ENCODE measurements at places on chromosomes 6 and 20.

DNA sequence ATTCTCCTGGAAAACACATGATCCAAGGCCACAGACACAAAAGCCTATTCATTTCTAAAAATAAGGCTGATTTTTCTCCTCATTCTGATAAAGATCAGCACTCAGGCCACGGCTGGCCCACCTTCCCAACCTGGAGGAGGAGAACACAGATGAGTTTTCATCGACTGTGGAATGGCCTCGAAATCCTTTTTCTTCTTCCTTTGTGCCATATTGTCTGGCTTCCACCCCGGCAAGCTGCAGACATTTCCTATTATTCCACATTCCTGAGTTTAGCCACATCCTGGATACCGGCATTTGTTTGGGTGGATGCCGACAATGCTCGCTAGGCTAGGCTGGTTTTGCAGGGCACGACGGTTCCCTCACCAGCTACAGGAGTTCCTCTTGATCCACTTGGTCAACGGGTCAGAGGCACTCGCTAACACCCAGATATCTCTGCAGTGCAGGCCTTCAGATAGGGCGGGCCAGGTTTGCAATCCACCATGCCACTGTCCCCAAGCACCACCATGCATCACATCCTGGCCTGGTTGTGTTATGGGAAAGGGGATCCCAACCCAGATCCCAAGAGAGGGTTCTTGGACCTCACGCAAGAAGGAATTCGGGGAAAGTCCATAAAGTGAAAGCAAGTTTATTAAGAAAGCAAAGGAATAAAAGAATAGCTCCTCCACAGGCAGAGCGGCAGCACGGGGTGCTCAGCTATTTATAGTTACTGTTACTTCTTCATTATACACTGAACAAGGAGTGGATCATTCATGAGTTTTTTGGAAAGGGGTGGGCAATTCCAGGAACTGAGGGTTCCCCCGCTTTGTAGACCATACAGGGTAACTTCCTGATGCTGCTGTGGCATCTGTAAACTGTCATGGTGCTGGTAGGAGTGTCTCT, 4.2 kb upstream of the CTSZ start:
- peak; percentile 96 for DNase-seq

DNA sequence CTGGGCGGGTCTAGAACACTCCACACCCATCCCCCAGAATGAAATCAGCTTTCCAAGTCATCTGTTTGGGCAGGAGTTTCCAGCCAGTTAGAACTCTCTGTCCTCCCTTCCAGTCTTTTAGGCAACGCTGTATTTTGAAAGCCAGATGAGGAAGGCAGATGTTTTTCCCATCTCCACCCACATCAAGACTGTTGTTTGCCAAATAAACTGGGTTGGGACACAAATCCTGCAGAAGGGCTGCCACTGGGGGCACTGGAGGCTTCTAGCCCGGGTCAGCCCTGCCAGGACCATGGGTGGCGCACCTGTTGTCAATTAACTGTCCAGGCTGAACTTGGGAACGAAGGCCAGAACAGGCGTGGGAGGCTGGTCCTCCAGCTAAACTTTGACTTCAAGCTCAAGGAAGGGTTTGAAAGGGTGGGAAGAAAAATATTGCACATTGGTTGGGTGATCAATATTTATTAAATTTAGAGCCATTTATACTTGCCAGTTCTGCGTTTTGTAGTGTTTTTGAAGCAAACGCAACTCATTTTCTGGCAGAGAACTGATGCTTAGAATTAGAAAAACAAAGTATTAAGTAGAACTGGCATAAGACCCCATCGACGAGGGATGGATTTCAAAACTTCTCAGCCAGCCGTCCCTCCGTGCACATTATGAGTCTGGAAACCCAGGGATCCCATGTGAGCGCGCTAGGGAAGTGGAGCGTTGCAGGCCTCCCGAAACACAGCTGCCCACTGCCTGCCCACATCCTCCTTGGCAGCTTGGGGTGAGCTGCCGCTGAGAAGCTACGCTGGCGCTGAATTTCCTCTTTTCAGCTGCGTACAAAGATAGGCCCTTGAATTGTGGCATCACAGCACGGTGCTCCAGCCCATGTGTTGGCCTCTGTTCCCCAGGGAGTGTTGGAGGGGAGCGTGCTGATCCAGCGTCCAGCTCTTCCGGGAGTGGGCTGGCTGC, 297.4 kb downstream of the QKI start:
- DNase-seq, result no peak

DNA sequence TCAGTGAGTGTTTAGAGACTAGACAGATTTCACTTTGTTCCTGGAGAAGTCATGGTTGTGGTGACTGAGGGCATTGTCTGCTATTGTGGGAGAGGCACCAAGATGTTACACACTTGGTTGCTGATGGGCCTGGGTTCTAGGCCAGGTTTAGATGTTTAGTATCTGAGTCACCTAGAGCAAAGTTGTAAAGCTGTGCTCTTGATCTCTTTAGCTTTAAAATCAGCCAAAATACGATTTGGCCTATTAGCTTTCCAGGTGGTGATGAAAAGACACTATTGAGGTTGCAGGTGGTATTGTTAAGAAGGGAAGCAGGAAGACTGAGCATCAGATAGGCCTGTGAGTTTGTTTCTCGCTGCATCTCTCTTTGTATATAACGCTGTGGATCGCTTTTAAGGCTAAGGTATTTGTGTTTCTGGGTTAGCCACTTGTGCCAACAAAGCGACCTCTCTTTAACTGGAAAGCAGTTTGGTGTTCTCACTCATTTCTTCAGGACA, 48.6 kb downstream of the FOXO3 start:
- no peak for DNase-seq

DNA sequence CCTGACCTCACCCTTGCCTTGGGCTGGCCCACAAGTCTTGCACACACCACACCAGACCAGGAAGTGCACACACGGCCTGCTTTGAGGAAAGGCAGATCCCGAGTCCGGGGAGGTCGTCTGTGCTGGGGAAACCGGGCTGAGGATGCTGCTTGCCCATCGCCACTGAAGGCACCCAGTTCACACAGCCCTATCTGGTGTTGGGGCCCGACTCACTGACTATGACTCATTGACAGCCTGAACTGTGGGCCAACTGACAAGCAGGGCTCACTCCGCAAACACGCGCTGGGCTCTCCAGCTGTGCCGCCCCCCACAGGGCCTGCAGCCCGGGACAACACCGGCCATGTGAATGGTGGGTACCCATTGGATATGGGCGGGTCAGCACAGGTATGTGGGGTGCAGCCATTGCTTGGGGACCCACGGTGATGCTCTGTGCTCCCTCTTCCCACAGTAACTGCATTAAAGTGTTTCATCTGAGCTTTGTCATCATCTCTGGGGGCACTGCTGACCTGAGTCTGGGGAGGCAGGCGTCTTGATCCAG, 1.6 kb downstream of the SAMD10 start:
- DNase-seq, result no peak

GRCh38 chr6:46715141-46715540, 20.0 kb downstream of the PLA2G7 start:
- DNase-seq, result no peak

DNA sequence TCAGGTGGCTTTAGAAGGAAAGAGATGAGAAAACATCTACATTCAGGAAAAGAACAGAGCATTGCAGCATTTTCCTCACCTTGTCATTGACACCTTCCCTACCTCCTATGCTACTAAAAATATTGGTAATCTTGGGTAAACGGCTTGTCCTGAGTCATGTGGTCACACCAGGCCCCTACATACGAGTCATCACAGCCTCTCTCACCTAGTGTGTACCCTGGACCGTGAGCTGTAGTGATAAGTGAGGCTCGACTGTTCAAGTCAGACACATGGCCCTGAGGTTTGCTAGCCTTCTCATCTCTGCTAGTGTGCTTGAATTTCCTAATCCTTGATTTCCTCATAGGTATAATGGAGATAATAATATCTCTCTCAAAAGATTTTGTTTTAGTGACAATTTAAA, 29.6 kb upstream of the TMEM244 start:
- DNase-seq, result peak; percentile 5

DNA sequence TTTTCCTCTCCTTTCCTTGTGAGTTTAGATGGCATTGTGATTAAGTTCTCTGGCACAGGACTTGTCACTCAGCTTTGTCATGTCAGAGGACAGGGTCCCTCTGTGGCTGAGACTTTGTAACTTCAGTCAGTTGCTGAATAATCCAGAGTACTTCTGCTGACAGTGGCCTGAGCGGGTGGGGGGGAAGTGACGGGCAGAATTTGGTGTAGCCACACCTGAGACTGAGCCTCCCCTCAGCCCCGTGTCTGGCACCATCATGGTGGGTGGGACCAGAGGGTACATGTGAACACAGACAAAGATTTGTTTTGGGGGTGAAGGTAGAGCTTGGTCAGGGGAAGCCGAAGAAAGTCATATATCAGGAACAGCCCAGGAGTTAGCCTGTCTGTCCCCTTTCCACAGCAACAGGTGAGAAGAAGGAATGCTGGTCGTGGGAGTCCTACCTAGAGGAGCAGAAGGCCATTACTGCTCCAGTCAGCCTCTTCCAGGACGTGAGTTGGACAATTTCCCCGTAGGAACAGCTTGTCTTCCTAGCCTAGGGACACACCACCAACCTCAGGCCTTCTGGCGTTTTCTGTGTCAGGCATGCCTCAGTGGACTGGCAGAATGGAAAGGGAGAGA, 20.9 kb downstream of the L3MBTL1 start:
- DNase-seq, result no peak

DNA sequence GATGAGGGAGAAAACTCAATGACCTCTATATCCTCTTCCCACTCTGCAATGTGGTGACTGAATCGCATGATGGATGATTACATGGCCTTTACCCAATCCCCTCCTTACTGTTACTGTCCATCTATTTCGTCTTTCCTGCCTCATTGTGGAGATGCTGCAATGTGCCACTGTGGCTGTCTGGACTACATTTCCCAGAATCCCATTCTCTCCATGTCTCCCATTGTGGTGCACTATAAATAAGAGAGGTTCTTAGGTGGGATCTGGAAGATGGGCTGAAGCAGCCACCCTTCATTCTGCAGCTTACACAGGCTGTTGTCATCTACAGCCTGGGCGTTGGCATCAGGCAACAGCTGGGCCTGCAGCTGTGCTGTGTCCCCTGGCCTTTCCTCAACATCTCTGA, 233.6 kb downstream of the PRKN start:
- DNase-seq, result no peak

- peak; percentile 68 for DNase-seq
Measured at GRCh38 chr20:31560094-31560745, 44.9 kb upstream of the ID1 start.

- no peak for DNase-seq
Measured at GRCh38 chr6:169415179-169415578, 161.5 kb upstream of the THBS2 start.

DNA sequence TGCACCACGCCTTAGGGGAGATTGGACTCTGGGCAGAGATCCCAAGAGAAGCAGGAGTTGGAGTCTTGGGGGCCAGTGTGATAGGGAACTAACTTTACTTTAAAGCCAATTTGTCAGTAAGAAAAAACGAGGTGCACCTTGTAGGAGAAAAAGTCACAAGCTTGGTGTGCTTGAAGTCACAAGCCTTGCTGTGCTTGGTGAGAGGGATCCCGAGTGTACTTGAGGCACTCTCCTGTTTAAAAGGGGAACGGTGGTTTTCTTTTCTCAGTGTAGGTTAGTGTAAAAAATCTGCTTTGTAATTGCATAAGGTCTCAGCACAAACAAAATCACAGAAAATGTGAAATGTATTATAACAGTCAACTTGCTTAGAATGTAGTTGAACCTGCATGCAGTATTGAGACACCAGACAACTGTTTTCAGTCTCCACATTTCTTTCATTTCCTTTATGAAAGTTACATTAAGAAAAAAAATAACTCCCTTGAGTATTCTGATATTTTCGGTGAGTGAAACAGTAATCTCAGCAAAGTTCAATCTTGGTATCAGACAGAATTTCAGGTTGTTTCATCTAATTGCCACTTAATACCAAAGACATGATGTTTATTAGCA, 111.1 kb upstream of the DUSP22 start:
- no peak for DNase-seq

DNA sequence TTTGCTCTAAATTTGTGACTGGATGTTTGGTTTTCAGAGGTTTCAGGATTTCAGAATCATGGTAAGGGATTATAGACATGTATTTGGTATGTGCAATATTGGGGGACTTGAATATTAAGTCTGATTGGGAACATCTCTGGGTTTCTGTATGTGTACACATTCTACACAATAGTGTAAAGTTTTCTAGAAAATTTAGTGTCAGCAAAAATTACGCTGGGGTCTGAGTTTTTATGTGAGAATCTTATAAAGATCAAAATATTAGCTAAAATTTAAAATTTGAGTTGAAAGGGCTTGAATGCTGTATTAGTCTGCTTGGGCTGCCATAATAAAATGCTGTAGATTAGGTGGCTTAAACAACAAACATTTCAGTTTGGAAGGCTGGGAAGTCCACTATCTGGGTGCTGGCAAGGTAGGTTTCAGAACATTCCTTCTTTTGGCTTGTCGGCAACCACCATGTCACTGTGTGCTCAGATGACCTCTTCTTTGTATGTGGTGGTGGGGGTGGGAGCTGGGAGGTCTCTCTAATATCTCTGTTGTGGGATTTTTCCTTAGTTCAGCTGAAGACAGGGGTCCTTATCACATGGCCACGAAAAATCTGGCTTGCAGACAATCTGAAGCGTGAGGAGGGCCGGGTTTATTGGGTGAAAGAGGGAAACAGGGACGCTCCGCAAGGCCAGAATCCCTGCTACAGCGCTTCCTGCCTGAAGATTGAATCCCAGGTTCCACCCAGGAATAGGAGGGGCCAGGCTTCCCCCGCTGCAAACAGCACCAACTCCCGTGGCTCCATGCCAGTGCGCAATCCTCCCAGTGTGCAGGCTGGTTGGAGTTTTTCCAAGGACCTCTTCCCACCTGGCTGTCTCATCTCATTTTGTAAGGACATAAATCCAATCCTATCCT, 299.7 kb downstream of the PLCB1 start:
- no peak for DNase-seq

GRCh38 chr20:16243470-16243869, 329.8 kb downstream of the KIF16B start:
- no peak for DNase-seq

DNA sequence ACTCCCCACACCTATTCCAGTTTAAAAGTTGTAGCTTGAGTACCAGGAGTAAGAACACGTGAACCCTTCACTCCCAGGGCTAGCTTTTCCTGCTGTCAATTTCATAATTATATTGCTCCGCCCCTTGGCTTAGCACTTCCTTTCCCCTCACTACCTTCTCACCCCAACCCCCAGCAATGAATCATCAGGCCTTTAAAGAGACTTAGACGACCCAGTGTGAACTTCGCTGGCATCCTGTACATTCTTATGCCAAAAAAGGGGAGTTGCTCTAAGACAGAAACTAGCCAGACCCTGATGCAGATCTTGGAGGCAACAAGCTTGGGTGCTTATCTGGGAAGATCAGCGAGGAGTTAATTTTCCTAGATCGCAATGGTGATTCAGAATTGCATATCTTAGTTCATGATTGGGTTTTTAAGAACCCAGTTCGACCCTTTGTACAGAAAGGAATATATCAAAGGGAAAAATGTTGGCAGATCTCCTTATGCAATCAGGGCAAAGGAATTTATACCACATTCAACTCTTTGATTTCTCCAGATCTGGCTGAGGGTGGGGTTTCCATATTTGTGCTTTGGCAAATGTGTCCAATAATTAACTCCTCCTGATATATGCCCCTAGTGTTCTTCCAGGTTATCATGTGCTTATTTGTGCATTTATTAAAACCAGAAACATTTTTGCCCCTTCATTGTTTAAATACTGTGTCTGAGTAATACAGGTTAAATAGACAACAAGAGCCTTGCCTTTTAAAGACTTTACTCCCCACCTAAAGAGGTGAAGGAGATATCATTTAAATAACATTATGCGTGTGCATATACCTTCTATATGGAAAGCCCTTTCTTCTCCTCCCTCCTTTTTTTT, 8.1 kb upstream of the ATXN1 start:
- no peak for DNase-seq
